ENCODE measurements at places on chromosomes 16 and 17. TPM values are rescaled to one million over a fixed set of nuclear protein-coding genes. Genes with fewer than 3 reads are reported as not detected.

Gene CRHR1
- total RNA-seq, result not detected

Gene IL34
- 2.0 TPM for total RNA-seq

Gene ARHGAP23
- 33.7 TPM for total RNA-seq

Gene PPP1R1B
- total RNA-seq, result not detected

Gene AANAT
- not detected for total RNA-seq

Gene PTGES3L
- under 0.01 TPM for total RNA-seq

Gene C16orf46
- under 0.01 TPM for total RNA-seq

Gene OR1A1
- total RNA-seq, result not detected

Gene LMF1
- 8.9 TPM for total RNA-seq

Gene UNC45B
- total RNA-seq, result not detected

Gene DUSP3
- total RNA-seq, result 41.6 TPM

Gene TBX6
- under 0.01 TPM for total RNA-seq

Gene GJD3
- 2.2 TPM for total RNA-seq

Gene ITGAX
- total RNA-seq, result under 0.01 TPM

Gene SPATA22
- total RNA-seq, result not detected

Gene CACNG1
- total RNA-seq, result not detected

Gene TTLL6
- not detected for total RNA-seq

Gene FBF1
- total RNA-seq, result 3.8 TPM

Gene NGFR
- total RNA-seq, result not detected

Gene MYH8
- total RNA-seq, result not detected

Gene DNAI2
- total RNA-seq, result not detected

Gene CBFA2T3
- not detected for total RNA-seq

Gene FBXL16
- total RNA-seq, result under 0.01 TPM

Gene TMUB2
- 39.9 TPM for total RNA-seq

Gene C16orf96
- under 0.01 TPM for total RNA-seq

Gene CPNE2
- 41.5 TPM for total RNA-seq

Data from lung microvascular endothelial cell (primary cell).